ENCODE measurements at places on chromosomes 2 and 18.
A peak's percentile ranks its signal among the peaks of the same experiment; 100 is the strongest.

- no peak for DNase-seq
Measured at GRCh38 chr18:62634458-62634857, 80.9 kb upstream of the PHLPP1 start.

GRCh38 chr2:96548558-96549465 lies 12.3 kb downstream of the ARID5A start:
- DNase-seq = no peak

DNA sequence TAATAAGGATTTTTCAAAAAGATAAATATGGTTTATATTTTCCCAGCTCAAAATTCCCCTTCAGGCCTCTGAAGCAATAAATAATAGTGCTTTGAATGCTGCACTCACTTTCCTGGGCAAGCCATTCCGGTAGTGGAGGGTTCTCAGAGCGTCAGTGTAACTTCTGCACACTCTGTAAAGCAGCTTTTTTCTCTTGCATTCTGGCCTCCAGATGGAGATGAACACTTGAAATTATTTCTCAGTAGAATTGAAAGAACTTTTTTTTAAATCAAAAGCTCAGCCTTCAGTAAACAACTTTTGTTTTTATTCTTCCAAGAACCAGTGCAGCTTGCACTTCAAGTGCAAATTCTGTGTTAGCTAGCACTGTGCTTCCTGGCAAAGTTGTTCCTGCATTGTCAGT lies 281.1 kb upstream of the RAB12 start:
- DNase-seq = no peak

DNA sequence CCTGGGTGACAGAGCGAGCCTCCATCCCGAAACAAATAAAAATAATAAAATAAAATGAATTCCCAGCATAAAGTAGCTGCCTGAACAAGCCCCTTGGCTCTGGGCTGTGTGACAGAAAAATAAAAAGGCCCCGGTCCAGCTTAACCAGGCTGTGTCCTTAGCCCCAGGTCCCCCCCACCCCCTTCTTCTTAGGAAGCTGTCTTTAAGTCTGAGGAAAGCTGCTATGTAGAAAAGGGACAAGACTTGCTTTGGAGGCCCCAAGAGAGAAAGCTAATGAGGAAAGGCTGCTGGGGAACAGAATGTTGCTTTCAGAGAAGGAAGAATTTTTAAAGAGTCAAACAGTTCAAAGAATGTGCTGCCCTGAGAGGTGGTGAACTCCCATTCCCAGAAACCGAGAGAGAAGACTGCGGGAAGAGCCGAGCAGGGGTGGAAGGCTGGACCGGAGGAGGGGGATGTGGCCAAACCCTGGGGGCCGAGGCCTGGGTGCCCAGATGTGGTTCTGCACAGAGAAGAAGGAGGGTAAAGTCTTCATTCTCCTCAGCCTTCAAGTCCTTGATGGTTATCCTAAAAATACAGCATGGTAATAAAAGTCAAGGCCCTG lies 61.9 kb downstream of the CENPO start:
- DNase-seq = no peak

- peak; percentile 51 for DNase-seq
Measured at GRCh38 chr18:55346961-55347740, 240.8 kb downstream of the TCF4 start.

- DNase-seq = no peak
Measured at GRCh38 chr2:162156149-162156548, 4.1 kb upstream of the GCG start.

- DNase-seq = no peak
Measured at GRCh38 chr2:176504440-176504839, 235.2 kb downstream of the MTX2 start.

DNA sequence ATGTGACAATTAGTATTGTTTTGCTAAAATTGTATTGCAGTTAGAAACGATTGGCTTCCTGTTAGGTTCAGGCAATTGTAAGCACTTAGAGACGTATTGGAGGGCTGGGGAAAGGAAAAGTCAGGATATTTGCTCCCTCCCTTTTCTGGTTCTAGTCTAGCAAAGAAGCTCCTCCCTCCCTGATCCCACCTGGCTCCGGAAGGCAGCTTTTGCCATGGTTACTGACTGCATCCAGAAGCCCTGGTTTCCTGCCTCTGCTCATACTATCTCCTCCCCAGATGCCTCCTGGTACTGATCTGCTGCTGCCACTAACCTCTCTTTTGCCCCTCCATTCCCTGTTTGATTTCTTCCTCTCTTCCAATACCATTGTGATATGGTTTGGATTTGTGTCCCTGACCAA lies 275.9 kb downstream of the MREG start:
- no peak for DNase-seq

- DNase-seq = no peak
Measured at GRCh38 chr2:1664076-1664605, 80.2 kb downstream of the PXDN start.

DNA sequence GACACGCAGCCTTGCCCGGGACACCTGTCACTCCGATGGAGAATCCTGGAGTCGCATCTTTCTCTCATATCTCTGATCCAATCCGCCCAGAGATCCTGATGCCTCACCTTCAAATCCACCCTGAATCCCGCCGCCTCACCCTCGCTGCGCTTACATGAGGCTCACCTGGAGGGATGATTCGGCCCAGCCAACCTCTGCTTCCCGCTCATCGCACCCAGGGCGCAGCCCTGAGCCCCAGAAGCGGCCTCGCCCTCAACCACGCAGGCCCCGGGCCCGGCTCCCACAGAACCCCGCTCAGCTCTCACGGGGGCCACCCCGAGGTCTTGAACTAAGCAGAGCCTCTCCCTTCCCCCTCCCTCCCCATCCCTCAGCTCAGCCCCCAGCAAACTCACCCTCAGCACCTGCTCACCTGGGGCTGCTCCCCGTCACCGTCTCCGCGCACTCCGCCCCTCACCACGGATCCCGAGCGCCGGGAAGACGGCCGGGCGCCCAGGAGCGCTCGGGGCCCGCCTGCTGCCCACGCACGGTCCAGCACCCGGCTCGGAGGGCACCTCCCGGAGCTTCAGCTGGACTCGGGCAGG lies 160.0 kb downstream of the NDUFA10 start:
- DNase-seq = no peak

- no peak for DNase-seq
Measured at GRCh38 chr2:96648306-96648930, 5.9 kb downstream of the FER1L5 start.

- no peak for DNase-seq
Measured at GRCh38 chr18:13379930-13380690, 161.6 kb downstream of the LDLRAD4 start.

DNA sequence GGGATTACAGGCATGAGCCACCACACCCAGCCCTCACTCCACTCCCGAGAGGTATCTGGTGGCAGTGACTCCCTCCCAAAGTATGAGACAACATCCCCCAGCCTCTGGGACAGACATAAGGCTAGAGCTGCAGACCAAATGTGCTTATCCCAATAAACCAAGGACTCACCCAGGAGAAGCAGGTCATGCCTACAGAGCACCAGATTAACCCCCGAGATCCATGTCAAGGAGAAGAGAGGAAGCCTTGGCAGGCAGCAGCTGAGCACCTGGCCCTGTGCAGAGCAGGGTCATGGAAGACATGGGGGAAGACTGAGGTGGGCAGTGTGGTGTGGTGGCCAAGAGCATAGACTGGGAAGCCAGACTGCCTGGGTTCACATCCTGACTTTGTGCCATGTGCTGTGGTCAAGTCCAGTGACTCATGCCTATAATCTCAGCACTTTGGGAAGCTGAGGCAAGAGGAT lies 7.2 kb downstream of the RAB11FIP5 start:
- DNase-seq = no peak

GRCh38 chr2:15337996-15338666 lies 223.0 kb downstream of the NBAS start:
- no peak for DNase-seq

DNA sequence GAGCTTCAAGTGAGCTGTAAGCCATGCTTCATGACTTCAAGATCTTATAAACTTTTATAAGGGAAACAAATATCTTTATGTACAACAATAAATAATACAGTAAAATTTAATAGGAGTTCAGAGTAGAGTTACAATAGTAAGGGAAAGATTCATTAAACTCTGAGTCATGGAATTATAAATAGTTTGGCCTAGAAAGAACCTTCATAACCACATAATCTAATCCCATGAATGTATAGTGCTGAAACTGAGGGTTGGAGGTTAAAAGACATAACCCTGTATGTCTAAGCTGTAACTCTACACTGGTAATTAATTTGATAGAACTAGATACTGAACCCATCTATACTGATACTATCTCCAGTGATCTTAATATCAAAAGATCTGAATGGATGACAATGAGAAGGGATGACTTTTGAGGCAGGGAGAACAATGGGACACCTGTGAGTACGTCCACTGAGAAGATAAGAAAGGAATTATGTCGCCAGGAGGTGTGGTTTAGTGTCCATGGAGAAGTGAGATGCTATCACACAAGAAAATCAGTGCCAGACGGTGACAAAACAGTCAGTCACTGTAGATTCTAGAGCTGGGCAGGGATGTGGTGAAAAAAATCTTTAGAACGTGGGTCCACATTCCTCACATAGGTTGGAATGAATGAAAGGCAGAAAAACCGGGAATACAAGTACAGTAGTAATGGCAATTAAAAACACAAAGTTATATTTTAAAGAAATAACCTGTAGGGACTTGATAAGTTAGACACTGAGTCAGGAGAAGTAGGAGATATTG lies 1.1 kb downstream of the IL1F10 start:
- DNase-seq = no peak

GRCh38 chr18:13108330-13108729 lies 110.2 kb upstream of the LDLRAD4 start:
- no peak for DNase-seq

GRCh38 chr18:25298853-25299274 lies 53.1 kb downstream of the ZNF521 start:
- no peak for DNase-seq

- DNase-seq = no peak
Measured at GRCh38 chr18:49514577-49514976, 27.5 kb upstream of the C18orf32 start.

DNA sequence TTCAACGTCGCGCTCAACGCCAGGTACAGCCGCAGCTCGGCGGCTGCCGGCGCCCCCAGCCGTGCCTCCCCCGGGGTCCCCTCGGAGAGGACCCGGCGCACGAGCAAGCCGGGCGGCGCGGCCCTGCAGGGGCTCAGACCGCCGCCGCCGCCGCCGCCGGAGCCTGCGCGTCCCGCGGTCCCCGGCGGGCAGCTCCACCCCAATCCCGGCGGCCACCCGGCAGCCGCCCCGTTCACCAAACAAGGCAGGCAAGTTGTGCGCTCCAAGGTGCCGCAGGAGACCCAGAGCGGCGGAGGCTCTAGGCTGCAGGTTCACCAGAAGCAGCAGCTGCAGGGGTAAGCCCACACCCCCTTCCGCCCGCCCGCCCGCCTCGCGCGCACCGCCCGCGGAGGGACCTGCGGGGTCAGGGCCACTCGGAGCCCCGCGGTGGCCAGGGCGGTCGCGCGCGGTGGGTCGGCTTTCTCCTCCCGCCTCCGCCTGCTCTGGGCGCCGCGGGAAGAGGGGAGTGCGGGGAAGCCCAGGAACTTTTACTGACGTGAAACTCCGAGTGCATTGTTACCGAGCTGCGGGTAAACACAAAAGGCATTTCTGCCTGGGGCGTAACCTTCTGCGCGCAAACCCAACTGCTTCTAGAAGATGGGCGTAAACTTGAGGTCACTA lies 861 bp downstream of the LTBP1 start:
- peak; percentile 28 for DNase-seq

DNA sequence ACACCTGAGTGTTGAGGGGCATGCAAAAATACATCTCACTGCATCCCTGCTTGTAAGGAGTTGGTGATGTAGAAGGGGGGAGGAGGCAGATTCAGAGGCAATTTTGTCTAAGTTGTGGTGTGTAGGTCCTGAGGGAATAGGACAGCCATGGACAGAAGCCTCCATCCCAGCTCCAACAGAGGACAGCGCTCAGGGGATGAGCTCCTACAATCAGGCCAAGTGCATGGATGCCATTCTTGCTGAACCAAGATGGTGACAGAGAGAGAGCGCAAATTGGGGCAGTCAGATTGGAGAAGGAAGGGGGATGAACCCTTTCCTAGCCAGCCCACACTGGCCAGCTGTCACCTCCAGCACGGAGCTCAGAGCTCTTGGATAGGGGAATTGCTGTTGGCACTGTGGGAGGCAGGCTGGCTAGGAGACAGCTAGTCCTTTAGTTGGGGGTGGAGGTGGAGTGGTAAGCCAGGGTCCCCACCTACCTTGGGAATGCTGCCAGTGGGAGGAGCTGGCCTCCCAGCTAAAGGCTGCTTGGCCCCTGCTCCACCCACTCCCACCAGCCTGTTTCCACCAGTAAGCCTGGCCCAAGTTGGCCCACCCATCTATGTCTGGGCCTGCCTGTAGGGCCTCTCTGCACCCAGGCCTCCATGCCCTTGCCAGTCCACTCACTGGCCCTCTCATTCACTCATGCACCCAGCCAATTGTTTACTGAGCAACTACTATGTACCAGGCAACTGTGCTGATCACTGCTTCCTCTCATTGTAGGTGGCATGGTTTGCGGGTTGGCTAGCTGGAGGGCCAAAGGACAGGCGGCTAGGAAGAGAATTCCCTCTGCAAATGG lies 2.5 kb upstream of the PER2 start:
- DNase-seq = no peak

- no peak for DNase-seq
Measured at GRCh38 chr2:98592565-98592964, 15.7 kb downstream of the COA5 start.

DNA sequence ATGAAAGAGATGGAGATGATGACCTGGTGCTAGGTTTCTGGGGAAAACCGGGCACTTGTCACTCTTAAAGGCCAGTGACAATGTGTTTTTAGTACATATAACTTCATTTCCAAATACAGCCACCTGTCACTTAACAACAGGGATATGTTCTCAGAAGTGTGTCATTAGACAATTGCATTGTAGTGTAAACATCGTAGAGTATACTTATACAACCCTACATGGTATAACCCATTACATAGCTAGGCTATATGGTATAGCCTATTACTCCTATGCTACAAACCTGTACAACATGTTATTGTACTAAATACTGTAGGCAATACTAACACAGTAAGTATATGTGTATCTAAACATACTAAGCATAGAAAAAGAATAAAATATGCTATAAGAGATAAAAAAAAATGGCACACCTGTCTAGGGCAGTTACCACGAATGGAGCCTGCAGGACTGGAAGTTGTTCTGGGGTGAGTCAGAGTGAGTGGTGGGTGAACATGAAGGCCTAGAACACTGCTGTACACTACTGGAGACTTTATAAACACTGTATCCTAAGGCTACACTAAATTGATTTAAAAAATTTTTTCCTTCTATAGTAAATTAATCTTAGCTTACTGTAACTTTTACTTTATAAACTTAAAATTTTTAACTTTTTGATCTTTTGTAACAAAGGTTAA lies 123.2 kb downstream of the THADA start:
- DNase-seq = no peak

GRCh38 chr2:72562451-72563153 lies 263.2 kb downstream of the EXOC6B start:
- no peak for DNase-seq

- no peak for DNase-seq
Measured at GRCh38 chr2:221845021-221845365, 272.9 kb upstream of the EPHA4 start.

- peak; percentile 73 for DNase-seq
Measured at GRCh38 chr2:219285894-219286425, 6.8 kb downstream of the DNAJB2 start.
